ENCODE measurements at places on chromosomes 5 and 9.

- no peak for DNase-seq
Measured at GRCh38 chr9:37611961-37612360, 19.6 kb upstream of the TOMM5 start.

DNA sequence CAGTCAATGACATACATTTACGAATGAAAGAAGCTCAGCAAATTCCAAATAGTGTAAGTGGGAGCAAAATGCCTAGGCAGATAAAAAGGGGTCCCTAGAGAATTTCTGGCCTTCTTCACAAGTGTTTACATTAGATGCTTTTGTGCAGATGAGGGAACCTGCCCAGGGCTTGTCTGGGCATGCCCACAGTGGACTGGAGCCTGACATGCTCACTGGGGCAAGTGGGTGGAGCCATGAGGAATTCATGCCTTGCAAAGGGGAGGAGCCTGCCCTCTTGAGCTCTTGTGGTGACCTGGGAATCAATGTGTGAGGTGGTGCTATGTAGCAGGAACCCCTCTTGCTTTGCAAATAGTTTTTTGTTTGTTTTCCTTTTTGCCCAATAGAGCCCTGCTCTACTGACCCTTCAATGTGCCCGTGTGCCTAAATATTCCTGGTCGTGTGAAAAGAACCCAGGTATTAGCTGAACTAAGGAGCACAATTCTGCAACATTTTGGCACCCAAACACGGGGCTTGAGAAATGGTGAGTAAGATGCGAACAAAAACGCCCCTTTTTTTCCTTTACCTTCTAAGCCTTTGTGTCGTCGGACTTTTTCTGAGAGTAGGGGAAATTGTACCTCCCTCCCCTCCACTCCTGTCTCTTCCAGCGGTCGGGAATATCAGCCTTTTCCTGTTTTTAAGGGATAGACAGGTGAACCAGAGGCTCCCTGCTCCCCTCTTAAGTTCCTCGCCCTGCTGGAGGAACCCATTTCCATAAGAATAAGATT, 433.8 kb upstream of the CDH9 start:
- peak; percentile 51 for DNase-seq

GRCh38 chr5:32092938-32093812, 80.9 kb downstream of the GOLPH3 start:
- DNase-seq: peak; percentile 84

DNA sequence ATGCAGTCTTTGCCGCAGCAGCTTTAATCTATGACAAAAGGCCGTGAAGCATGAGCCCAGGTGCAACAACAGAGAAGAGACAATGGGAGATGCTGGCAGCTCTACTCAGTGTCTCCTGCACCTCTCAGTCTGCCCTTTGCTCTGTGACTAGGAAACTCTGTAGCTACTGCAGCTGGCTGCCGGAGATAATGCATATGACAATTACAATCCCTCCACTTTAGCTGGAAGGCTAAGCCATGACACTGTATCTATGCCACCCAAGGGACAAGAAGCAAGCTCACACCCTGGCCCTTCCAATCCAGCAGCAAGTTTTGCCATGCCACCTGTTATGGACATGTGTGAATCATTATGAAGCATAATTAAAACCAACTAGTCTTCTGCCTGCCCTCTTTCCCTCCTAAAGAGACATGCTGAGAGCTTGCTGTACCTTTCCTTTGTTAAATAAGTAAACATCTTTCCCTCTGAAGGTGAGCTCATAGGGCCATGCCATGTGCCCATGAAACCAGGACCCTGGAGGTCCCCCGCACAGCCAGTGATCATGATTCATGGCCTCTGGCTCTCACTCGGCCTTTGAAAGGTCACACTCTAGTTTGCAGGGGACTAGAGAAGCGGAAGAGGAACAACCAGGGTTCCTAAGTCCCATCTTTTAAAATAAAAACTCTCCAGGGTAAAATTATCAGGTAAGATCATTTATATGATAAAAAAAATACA, 219.4 kb downstream of the SPOCK1 start:
- DNase-seq: no peak

GRCh38 chr9:93315118-93315517, 131.2 kb downstream of the WNK2 start:
- no peak for DNase-seq

GRCh38 chr5:958701-959571, 49.7 kb upstream of the NKD2 start:
- DNase-seq: peak; percentile 45

DNA sequence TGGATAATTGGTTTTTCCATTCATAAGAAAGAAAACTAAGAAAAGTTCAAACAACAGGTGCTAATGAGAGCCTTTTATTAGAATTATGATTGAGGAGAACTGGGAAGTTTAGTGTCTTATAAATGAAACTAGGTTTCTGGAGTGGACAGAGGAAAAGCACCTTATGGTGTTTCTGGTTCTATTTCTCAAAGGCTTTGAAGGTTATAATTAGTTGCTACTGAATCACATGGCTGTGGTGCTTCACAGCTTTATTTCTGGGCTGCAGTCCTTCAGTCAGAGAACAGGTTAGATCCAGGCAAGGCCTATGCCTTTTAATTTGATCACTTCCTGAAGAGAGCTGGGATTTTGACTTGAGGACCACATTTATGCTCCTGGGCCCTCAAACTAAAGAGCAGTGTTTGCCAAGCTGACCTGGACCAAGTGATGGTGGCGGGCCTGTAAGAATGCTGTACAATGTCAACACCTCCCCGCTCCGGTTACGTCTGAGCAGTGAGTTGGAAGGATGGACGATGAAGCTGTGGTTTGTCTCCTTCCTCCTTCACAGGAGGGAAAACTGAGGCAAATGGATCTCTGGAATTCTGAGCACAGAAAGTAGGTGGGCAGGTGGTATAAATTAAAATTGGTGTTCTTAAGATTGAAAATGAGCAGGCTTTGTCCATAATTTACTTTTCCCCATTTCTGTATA, 56.0 kb downstream of the ZNF462 start:
- DNase-seq: no peak

DNA sequence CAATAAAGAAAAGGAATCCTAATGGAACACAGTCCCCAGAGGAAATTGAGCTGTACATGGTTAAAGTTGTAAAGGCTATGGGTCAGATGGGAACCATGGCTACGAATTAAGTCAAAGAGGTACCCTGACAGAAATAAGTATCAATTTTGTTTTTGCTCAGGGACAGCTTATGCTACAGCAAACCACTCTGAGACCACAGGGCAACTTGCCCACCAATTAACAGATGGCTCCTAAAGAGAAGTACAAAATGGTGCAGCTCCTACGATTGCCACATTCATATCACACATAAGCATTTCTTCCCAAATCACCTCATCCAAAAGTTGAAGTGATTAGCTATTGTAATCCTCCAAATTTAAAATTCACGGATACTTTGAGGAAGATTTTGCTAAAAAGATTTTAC, 83.0 kb downstream of the ELAVL2 start:
- DNase-seq: no peak

DNA sequence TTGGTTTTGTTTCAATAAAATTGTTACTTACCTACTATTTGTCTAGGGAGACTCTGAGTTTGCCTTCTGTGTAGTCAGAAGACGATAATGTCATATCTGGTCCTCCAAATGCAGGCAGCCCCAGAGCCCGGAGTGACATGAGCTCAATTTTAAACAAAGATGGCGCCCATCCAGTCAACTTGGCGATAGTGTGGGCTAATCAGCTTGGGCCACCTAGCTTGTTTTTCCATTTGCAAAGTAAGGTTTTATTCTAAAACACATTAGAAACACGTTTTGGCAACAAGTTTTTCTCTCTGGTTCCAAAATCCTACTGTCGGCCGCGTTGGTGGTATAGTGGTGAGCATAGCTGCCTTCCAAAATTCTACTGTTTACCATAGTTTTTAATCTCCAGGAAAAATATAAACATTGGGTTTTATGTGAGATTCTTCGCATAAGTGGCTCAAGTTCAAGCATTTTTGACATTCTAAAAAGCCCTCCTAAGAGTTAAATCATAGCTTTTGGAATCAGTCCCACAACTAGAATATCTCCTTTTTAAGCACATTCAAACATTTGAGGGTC, 13.2 kb downstream of the TSC1 start:
- no peak for DNase-seq

GRCh38 chr5:160150381-160150780, 31.1 kb upstream of the PWWP2A start:
- no peak for DNase-seq

- peak; percentile 89 for DNase-seq
Measured at GRCh38 chr9:764105-764524, 77.4 kb upstream of the DMRT1 start.

DNA sequence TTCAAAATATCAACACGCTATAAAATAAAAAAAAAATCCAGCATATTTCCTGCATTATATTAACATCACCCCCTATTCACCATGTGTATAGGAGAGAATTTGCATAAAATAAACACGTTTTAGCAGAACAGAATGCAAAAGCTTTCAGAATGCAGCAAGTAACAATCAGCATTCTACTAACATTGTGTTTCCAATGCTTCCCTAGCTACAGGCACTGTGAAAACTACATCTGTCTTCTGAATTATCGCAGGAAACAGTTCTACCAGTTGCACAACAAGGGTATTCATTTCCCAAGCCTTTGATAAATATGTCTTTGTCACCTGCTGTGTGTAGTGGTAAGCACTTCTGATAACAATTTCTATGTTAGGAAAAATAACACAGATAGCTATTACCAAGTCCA, 1015.8 kb downstream of the CDH18 start:
- DNase-seq: no peak

- peak; percentile 13 for DNase-seq
Measured at GRCh38 chr5:111930905-111931461, 174.0 kb upstream of the NREP start.

DNA sequence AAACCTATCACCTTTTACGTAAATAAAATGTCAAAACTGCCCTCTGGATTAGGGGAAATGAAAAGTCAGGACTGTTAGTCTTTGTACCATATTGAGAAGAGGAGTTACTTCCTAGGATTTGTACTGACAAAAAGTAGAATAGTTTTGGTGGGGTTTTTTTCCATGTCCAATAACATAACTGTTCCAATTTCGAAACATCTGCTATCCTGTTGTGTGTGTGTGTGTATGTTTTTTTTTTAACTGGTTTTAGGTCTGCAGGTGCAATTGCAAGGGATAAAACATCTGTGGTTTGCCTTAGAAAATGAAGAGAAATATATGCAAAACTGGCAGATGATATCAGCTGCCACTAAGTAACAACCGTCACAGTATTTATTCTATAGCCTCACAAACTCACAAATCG, 506.8 kb downstream of the NFIB start:
- no peak for DNase-seq

DNA sequence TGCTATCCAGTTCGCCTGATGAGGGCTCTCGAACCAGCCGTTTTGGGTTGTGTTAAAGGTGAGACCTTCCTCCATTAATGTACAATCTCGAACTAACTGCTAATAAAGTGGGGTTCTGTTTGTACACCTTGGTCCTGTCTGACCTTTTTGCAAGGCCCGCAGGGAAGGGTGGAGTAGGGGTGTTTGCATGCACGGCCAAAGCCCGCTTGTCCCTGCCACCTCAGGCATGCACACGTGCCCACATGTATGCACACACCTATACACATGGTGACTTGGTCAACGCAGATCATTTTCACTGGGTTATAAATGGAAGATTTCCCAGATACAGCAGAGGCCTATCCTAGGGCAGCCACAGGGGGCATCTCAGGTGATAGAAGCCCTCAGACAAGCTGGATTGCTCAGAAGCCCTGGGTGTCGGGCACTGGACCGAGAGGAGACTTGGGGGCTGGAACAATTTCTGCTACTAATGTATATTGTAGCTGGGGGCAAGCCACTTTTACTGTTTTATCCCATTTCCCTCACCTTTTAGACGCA, 50.2 kb downstream of the NDST1 start:
- no peak for DNase-seq

- no peak for DNase-seq
Measured at GRCh38 chr5:112339761-112340160, 79.3 kb downstream of the EPB41L4A start.

DNA sequence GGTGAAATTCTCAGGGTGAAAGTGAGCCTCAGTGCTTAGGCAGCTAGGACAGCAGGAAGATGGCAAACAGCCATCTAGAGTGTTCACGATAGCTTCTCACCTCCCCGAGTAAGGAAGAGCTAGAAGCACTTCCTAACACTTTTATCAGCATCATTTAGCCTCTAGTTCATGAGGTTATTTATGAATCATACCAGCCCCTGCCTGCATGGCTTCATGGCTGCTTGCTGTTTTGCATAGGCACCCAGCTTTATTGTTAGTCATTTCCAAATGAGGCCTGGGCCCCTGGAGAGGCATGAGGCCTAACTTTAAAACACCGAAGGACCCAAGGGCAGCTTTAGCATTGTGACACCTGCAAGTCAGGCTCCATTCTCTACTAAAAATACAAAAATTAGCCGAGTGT, 134.9 kb upstream of the PANK3 start:
- peak; percentile 19 for DNase-seq

GRCh38 chr5:141515946-141516671, 27.2 kb downstream of the PCDHGC5 start:
- DNase-seq: no peak

DNA sequence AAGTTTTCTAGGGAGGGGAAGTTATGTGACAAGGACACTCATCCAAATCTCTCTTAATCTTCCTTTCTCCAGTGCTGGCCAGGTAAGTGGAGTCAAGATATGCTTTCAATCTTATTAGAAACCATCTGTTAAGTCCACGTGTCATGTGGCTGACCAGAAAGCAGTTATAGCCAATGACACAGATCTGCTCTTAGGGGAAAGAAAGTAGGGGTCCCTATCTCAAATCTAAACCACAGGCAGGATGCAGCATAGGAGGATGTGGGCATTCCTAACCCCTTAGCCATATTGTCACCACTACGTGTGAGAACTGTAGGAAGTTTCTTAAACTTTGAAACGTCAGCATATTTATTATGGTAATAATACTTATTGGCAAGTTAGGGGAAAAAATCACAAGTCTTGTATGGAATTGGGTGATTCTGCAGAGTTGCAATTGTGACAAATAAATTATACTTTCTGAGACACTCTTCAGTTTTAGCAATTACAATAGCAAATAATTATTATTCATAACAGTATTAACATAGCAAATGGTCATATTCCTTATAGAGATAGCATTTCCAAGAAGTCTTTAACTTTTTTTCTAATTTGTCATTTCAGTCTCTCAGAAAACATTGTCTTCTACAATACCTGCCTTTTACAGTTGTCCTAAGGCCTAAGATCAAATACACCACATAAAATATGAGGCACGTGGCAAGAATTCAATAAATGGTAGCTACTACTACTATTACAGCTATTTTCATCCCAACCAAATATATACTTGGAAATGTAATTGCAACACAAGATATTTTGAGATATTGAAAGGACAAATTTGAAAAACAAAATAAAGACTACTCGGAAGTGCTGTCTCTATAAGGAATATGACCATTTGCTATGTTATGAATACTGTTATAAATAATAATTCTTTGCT, 236.9 kb downstream of the PDE4D start:
- no peak for DNase-seq

DNA sequence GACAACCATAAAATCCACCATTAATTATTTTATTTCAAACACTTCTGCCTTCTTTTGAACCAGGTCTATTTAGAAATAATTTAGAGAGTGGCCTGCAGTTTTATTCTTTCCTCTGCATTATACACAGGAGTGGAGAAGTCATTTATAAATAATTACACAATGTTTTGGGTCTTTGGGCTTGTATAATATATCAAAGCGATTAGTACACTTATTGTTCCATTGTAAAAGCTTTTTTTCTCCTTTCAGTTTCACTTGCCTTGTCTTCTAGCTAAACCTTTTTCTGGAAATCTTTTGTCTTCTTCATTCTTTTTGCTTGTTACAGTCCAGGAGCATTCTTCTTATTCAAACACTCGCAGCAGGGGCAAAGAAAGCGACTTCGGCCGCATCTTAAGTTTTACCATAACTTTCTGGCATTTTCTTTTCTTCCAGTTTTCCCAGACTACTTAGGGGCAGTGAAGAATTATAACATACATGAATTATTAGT, 7.3 kb upstream of the NEUROG1 start:
- no peak for DNase-seq

Measured in AG20443 (cell line).